Cardiac septum (tissue), 1 donor: ENCODE measurements at places on chromosomes 7 and 10.

DNA sequence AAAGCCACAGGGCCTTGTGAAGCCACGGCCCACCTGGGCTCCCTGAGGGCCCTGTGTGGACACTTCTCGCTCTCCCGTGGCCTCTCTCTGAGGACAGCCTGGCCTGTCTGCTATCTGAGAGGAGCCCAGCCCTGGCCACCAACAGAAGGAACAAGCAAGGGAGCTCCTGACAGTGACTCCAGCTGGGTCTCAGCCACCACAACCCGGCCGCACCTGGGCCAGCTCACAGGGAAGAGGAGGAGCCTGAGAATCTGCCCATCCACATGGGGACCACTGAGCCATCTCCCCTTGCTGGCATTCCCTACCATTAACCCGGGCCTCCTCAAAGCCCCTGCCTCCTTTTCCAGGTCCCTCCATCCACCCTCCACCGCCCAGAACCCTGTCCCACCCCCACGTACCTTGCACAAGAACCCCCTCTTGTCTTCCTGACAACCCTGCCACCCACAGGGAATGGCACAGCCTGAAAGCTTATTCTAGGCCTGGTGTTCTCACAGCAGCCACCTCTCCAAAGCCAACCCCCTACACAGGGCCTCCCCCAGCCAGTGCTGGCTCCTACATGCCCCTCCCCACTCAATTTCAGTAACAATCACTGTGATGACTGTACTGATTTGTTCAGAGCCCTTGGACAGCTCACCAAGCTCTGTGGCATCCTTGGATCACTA, 120.2 kb downstream of the GRID1 start:
- no peak for DNase-seq

- no peak for DNase-seq
Measured at GRCh38 chr10:125213541-125214282, 53.3 kb upstream of the CTBP2 start.

DNA sequence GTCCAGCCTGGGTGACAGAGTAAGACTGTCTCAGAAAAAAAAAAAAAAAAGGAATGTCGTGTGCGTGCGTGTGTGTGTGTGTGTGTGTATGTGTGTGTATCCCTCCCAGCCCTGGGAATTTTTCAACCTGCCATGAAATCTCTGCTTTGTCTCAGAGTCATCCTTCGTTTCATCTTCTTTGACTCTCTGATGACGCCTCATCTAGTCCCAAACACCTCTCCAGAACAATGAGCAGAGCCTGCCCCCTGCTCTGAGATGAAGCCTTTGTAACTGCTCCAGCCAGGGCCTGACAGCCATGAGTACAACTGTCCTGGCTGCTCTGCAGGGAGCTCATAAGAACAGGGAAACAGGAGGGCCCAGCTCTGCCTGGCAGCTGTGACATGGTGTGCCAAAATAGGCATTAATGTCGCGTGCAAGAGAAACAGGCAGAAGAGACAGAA, 149.5 kb downstream of the FAM107B start:
- DNase-seq = no peak

GRCh38 chr10:48751730-48752129, 67.1 kb downstream of the WDFY4 start:
- no peak for DNase-seq

GRCh38 chr10:13704964-13705363, 118.2 kb downstream of the PRPF18 start:
- DNase-seq = no peak

DNA sequence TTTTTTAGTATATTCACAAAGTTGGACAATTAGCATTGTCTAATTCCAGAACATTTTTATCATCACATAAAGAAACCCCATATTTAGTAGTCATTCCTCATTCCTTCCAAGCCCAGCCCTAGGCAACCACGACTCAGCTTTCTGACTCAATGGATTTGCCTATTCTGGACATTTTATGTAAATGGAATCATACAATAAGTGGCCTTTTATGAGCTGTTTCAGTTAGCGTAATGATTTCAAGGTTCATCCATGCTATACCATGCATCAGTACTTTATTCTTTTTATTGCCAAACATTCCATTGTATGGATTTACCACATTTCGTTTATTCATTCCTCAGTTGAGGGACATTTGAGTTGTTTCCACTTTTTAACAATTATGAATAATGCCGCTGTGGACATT, 249.2 kb downstream of the DYNC1I1 start:
- DNase-seq = no peak

DNA sequence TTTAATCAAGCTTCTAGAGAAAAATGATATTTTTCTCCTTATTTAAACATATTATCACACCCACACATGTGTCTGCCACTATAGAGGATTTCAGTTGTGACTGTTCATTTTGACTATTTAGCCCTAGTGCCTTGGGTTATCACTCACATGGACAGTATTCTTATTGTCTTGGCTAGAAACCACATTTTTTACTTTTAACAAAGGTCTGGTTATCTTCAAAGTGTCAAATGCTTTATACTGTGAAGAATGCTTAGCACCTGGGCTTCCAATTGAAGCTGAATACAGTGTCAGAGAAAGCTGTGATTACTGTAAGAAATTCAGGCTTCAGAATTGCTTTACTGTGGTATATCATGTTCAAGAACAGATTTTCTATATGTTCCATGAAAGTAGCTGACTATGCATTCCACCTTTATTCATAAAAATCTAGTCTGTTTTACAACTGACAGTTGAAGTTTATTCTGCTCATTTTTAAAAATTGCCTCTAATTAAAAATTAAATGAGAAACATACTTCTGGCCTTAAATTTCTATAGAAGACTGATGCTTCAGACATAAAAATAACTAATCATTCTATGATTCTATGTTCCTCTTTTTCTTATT, 278.6 kb downstream of the SEMA3D start:
- DNase-seq = no peak

DNA sequence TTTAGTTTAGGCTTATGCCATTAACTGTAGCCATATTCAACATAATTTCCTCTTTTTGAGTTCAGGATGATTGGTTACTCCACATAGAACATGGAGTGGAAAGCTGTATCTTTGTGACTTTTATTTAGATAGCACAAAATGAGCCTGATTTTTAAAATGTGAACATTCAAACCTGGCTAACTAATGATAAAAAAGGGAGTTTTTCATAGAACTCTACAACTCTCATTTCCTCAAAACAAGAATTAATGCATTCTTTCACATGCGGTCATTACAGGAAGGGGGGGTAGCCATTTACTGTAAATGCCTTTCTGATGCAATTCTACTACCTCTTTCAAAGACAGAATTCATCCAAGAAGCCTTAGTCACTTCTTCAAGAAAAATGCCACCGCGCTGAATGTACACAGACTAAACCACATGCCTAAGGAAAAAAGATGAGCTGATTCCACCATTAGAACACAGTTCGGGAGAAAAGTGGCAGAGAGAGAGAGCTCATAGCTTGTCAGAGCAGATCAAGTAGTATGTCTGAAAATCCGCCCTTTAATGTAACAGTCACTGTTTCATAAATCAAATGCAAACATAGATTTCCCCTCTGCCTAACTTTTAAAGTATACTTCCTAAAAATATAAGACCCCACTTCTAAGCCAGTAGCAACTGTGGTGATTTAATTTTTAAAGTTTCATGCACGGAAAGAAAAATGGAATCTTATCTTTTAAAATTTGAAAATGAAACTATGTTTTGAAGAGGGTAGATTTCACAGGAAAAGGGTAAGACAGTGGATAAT, 226.4 kb upstream of the KLF14 start:
- no peak for DNase-seq

DNA sequence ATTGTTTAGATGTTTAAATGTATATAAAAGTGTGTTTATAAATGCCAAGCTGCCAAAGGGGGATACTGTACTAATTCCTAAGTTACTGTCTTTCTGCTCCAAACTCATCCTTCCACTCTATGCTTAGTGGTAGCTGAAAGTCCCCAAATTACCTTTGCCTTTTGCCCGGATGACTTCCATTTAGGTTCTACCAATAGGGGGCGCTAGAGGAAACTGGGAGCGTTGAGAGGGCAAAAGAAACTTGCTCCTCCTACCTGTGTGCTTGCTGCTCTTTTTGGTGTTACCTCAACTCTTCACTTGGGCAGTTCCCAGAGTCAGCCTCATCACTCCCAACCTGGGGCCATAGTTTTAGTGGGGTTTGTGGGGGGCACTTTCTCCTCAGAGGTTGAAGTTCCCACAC, 5.9 kb upstream of the OR2A25 start:
- DNase-seq = no peak

DNA sequence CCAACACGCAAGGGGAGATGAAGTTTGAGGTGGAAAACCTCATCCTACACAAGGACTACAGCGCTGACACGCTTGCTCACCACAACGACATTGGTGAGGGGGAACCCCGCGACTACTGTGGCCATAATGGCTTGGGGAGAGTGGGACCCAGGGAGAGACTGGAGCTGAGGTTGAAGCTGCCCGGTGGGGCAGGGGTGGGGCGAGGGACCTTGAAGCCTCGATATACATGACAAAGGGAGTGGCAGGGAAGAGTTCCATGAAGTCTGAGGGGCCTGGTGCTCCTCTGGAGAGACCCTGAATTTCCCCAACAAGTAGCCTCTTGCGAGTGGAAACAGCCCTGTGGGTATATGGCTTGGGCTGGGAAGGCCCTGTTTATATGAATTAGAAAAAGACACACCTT, 3.1 kb downstream of the PLAU start:
- DNase-seq = no peak

DNA sequence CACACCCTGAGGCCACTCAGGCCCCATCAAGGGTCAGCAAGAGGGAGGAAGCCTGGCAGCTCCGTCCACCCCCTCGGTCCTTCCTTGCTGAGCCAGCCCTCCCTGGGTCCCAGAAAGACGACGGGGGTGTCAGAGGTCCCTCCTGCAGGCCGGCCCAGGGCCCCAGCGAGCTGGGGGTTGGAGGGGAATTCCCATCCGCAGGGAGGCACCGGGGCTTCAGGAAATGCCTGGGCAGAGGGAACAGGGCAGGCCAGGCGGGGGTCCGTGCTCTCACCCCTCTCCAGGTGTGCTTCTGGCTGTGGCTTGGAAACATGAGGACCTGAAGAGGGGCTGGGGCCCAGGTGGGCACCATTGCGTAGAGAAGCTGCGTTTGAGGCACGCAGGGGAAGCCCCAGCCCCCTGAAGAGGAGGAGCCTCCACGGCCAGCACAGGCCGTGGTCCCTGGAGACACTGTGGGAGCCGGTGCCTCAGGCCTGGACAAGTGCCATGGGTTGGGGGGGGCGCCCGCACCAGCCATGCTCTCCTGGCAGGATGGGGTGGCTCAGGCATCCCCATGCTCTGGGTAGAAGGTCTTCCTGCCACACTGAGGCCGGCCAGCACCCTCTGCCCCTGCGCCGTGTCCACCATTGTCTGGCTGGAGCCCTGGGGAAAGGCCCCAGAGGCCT, 66.7 kb downstream of the PDGFA start:
- no peak for DNase-seq

- DNase-seq = no peak
Measured at GRCh38 chr10:15754937-15755336, 35.2 kb upstream of the ITGA8 start.

DNA sequence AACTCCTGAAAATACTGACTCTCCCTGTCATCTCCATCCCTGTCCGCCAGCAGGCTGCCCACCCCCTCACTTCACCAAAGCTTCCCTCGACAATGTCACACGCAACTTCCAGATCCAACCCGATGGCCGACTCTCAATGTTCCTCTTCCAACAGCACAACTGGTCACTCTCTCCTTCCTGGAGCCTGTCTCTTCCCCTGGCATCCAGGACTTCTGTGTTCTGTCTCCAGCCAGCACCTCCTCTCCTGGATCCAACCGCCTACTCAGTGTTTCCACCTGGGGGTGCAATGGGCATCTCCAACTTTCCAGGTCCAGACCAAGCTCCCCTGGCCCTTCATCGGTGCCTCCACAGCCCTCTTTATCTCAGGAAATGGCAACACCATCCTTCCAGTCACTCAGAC, 8.6 kb downstream of the CPA5 start:
- peak; percentile 71 for DNase-seq

DNA sequence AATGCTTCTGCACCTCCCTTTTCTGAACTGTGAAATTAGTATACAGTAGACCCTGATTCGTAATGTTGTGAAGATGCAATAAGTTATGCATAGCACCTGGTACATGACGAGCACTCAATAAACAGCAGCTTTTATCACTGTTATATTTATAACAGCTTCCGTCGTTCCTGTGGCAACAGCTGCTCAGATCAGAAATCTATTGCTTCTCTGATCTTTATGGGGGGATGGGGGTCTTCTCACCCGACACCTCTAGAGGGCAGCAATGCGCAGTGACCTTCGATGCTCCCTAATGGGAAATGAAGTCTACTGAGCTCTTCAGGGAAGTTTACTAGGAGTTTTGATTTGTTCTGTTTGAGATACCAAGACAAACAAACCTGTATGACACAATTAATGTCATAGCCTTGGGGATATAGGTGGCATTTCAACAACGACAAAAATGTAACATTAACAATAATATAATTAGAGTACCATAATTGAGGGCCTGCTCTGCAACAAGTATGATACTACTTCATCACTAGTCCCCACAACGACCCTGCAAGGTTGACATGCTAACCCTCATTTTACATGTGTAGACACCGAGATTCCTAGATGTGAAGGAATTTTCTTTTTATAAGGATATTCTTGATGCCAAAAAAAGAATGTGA, 289.6 kb downstream of the SFMBT2 start:
- peak; percentile 79 for DNase-seq

- no peak for DNase-seq
Measured at GRCh38 chr7:47776335-47776734, 171.9 kb downstream of the PKD1L1 start.

DNA sequence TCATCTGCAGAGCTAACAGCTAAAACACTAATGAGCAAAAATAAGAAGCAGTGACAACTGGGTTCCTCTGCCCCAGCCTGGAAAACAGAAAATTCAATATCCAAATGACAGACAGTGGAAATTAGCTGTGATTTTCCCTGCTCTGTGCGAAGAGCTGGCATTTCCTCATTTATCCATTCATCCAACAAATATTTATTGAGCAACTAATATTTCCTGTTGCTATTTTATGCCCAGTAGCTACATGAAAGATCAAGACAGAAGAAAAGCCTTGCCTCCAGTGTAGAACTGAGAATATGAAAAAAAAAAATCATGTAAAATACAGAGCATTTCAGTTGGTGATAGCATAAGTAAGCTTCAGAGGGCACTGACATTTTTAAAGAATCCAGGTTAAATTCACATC, 140.9 kb downstream of the ABCA13 start:
- no peak for DNase-seq

DNA sequence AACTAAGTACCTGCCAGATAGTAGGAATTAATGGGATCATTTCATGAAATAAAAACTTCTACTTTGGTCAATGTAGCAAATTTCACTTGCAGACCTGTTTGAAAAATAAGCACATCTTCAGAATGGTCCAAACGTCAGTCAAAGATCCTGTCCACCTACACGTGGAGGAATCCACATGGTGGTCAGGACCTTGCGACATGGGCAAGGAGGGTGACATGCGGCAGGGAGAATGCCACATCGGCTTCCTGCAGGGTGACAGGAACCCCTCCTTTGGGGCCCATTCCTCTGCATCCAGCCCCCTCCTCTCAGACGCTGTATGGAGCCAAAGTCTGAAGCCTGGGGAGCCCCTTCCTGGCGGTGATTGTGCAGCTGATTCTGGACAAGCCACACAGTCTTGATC, 95.5 kb upstream of the MGMT start:
- DNase-seq = no peak

DNA sequence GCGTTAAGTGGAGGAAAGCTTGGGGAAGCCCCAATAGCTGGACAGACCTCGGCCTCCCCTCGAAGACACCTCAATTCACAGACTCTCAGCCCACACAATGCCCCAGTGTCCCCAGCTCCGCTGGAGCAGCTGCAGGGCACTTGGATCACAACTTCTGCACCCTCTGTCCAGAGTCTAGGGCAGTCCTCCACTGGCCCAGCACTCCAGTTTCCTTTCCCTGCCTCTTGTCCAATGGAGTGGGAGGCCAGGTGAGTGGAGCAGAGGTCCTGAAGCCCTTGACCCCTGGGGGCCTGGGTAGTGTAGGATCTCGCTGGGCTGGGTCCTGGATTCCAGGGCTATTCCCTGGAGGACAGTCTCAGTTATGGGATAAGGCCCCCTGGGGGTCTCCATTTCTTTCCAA, 11.9 kb downstream of the SFRP5 start:
- no peak for DNase-seq
